ENCODE measurements at places on chromosomes 1 and 21.

- no peak for DNase-seq
Observed at GRCh38 chr21:42096566-42096965, 25.4 kb downstream of the UMODL1 start.

GRCh38 chr1:36372617-36373016, 13.1 kb downstream of the STK40 start:
- DNase-seq = no peak

GRCh38 chr1:170149241-170149640, 3.5 kb downstream of the NTMT2 start:
- DNase-seq = no peak

DNA sequence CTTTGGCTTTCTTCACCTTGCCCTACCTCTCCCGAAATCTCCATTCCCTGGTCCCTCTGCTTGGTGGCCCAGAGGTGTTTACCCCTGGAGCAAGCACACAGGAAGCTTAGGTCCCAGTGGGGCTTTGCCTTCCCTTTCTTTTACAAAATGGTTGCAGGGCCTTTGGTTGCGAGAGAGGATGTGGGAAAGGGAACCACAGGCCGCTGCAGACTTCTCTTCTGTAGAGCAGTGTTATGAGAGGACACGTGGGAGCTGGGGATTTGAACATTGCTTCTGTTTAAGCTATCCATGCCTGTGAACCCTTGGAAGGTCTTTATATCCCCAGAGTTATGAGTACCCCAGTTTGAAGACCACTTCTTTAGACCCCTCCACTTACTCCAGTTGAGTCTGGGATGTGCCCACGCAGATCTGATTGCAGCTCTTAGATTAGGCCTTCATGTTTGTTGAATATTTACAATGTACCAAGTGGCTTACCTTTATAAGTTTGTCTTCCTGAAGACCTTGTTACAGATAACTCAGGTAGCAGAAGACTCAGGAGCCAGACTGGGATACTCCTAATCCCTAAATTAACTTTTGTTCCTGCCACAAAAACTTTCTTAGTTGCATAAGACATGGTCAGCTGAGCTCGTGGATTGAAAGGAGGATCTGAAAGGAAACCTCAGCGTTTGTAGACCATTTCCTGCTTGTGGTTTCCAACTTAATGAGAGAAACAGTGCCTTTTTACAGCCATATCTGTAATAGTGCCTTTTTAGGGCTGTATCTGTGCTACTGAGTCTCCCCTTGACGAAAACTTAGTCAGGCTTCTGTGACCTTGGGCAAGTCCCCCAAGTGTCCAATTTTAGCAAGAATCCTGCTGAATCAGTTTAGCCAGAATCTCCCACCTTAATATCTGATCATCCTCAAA, 21.9 kb upstream of the IVNS1ABP start:
- DNase-seq = no peak

GRCh38 chr1:151327903-151328674, 873 bp upstream of the PI4KB start:
- no peak for DNase-seq

GRCh38 chr1:47754221-47754620, 243.0 kb downstream of the TRABD2B start:
- DNase-seq = no peak

DNA sequence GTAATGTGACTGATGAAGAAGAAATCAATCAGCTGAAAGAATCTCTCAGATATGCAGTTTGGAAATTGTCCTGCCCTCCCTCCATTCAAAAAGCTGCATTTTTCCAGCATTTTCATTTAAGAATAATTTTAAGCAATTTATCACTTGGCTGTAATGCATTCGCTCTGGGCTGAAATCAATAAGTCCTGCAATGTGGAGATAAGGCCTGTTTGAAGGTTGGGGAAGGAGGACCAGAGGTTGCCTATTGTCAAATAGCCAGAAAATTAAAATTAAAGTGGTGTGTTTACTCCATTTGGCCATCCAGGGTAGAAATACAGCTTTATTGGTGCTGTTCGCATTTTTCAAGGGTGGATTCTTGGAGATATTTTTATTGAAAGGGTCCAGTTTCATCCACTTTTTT, 187.6 kb upstream of the NFIA start:
- no peak for DNase-seq

DNA sequence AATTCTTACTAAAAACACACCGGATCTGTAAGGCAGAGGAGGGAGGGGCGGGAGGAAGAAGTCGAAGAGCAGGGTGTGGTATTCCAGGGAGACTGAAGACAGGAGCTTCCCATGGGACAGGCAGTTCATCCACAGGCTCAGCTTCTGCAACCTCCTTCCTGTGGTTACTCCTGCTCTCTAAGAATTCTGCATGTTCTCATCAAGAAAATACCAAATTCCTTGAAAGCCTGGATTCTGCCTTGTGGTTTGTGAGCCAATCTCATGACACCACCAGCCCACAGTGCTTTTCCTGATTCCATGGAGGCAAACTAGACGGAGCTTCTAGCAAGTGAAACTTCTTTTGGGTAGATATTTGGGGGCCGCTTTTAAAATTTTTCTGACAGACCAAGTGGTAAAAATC, 1.1 kb upstream of the ST6GALNAC3 start:
- DNase-seq = no peak

DNA sequence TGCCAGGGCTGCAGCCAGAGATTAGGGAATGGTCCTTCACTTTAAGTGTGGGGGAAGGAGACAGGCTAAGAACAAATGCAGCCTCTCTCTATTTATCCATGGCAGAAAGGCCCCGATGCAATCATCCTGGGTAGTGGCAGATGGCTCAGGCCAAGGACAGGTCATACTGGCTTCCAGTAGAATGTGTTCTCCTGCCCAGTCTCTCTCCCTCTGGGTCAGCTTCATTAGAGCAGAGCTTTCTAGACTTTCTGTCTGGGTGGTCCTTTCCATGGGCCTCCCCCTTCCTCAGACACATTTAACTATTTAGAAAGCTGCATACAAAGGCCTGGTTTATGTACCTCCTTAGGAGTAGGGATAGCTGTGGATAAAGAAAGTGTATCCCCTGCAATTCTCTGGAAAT, 4.8 kb upstream of the PTCH2 start:
- no peak for DNase-seq

DNA sequence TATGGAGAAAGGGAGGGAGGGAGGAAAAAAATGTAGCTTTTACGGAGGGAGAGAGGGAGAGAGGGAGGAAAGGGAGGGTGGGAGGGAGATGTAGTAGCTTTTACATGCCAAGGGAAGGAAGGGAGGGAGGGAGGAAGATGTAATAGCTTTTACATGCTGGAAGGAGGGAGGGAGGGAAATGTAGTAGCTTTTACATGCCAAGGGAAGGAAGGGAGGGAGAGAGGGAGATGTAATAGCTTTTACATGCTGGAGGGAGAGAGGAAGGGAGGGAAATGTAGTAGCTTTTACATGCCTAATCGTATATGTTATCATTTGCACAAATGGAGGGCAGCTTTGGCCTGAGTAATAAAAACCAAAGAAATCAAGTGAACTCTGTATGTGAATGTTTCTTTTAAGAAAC, 35.6 kb downstream of the EEIG2 start:
- no peak for DNase-seq

- no peak for DNase-seq
Observed at GRCh38 chr1:21607549-21608529, 61.3 kb downstream of the RAP1GAP start.

- peak; percentile 5 for DNase-seq
Observed at GRCh38 chr1:84301004-84301784, at the start of gene SAMD13. TSS of gene SAMD13 (plus strand) at chr1:84301708. CDS start at chr1:84303235, 1,527 bp downstream.

DNA sequence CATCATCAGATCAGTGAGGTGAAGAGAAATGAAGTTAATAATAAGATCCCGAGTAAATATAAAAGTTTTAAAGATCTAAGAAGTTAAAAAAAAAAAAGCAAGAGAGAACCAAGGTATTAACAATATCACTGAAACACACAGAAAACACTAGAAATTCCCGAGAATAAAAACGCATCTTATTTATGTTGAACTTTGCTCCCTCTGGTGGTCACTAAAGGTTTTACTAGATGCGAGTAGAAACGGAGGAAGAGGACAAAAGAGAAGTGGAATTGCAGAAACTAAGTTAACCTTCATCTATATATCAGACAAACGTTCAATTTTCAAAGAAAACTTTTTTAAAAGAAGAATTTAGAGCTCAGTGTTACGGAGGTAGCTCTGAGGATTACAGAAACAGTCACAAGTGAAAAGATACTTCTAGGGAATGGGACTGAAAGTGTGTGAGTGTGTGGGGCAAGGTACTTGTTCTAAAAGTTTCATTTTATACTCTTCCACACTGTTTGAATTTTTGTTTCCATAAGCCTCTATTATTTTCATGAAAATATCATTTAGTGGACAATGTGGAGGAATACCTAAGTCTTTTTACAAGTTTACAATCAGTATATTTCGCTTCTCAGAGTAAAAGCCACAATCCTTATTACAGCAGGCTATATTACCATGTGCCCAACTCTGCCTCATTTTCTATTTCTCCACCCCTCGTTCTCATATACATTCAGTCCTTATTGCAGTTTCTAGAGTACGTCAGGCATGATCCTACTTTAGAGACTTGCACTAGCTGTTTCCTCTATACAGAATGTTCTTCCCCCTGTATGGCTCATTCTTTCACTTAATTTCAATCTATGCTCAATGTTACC, 19.7 kb downstream of the ACBD6 start:
- no peak for DNase-seq

- no peak for DNase-seq
Observed at GRCh38 chr21:46357684-46358425, 33.9 kb downstream of the PCNT start.

DNA sequence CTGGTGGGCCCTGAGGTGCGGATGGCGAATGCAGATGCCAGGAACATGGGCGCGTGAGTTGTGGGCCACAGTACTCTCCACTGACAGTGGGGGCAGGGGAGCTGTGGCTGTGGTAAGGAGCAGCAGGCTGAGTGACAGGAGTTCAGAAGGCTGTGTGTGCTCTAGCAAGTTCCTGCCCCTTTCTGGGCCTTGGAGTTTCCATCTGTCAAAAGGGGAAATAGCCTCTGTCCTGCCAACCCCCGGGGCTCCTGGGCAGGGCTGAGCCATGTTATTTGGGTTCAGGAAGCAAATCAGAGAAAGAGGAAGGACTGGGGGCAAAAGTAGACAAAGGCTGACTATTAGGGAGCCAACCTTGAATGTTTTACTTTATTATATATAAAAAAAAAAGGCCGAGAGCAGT, 19.5 kb upstream of the MFN2 start:
- DNase-seq = no peak

- DNase-seq = no peak
Observed at GRCh38 chr1:68321084-68321685, 88.9 kb upstream of the WLS start.

DNA sequence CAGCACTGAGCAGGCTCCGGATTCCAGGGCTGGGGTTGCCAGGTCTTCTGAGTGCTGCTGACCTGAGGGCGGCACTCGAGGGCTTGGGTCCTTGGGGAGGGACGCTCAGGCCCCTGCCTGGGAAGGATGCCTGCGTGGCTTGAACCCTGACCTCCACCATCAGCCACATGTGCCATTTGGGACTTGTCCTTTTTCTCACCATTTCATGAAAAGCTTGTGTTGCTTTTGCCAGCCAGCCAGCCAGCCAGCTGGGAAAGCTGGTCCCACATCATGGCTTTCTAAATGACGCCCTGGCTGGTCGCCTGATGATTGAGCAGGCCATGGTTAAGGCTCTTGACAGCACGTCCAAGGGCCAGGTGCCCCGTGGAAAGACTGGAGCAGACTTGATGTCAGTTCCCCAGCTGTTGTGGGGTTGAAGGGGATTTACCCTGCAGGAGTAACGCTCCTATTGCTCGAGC, 168.7 kb downstream of the CAMTA1 start:
- DNase-seq = no peak

- DNase-seq = no peak
Observed at GRCh38 chr1:89259283-89259971, 13.2 kb downstream of the GBP5 start.

GRCh38 chr1:64212031-64212430, 8.6 kb downstream of the UBE2U start:
- DNase-seq = no peak

GRCh38 chr1:199399996-199400724, 627.4 kb upstream of the NR5A2 start:
- no peak for DNase-seq

DNA sequence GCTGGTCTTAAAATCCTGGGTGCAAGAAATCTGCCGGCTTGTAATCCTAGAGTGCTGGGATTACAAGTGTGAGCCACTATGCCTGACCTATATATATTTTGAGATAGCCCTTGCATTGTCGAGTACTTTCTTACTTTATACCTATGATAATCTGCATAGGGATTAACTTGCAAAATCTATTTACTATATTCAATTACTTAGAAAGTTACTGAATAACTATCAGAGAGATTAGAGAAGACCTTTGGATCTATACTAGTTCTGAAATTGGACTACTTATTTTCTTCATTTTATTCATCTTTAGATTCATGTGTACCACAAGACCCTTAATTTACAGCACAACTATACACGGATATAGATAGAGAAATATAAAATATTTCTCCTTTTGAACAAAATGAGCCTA, 1766.0 kb downstream of the NCAM2 start:
- no peak for DNase-seq

Measured in stimulated activated CD8-positive, alpha-beta memory T cell treated with anti-CD3 and anti-CD28 coated beads, Interleukin-2, amount 100 ng/mL, for 1 hour (primary cell).